ENCODE measurements at places on chromosomes 13 and 19. TPM values are rescaled to one million over a fixed set of nuclear protein-coding genes. Genes with fewer than 3 reads are reported as not detected.

DCLK1 gene
- total RNA-seq = 0.76 TPM

ICAM5 gene
- total RNA-seq = 1.1 TPM

TMEM272 gene
- not detected for total RNA-seq

SLC25A41 gene
- total RNA-seq = 0.17 TPM

ZNF285 gene
- total RNA-seq = 2.1 TPM

CLDND2 gene
- 12.5 TPM for total RNA-seq

KCNK6 gene
- 6.1 TPM for total RNA-seq

C1QTNF9B gene
- not detected for total RNA-seq

CDX2 gene
- 1.0 TPM for total RNA-seq

FOSB gene
- 19.0 TPM for total RNA-seq

ZC3H4 gene
- total RNA-seq = 18.7 TPM

KIR3DL2 gene
- not detected for total RNA-seq

FUT6 gene
- total RNA-seq = not detected

SMIM44 gene
- not detected for total RNA-seq

WDR88 gene
- not detected for total RNA-seq

DMKN gene
- 35.8 TPM for total RNA-seq

CYP2F1 gene
- not detected for total RNA-seq

LGALS14 gene
- not detected for total RNA-seq

GADD45B gene
- total RNA-seq = 50.6 TPM

LRRC8E gene
- total RNA-seq = 5.7 TPM

ATP8B3 gene
- total RNA-seq = 3.1 TPM

KLK3 gene
- total RNA-seq = not detected

ELSPBP1 gene
- total RNA-seq = not detected

KLF1 gene
- 0.05 TPM for total RNA-seq

SCEL gene
- 0.65 TPM for total RNA-seq

ATXN8OS gene
- not detected for total RNA-seq

DKKL1 gene
- total RNA-seq = 0.39 TPM

KIR2DL1 gene
- not detected for total RNA-seq

NCCRP1 gene
- total RNA-seq = 1.7 TPM

GNA15 gene
- 0.07 TPM for total RNA-seq

All from A549 treated with CORT108297 at 1 μM for 4 hours (cell line).